ENCODE measurements at places on chromosomes 6 and 20.
A peak's percentile ranks its signal among the peaks of the same experiment; 100 is the strongest.

GRCh38 chr6:57123111-57123510 is 33.1 kb downstream of the ZNF451 start:
- no peak for DNase-seq

DNA sequence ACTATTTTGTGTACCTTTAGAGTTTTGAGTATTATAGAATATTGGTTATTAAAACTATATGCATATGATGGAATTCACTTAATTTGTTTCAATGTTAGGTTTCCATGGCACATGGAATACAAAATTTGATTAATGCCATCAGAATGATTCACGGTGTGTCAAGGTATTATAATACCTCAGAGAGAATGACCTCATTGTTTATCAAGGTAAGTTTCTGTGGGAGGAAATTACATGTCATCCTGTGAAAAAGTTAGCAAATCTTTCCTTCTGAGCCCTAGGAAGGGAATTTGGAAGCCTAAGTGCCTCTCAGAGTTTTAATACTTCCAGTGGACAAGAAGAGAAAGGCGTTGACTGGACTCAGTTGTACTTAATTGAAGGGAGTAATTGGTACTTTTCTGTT is 40.8 kb downstream of the DNAH8 start:
- DNase-seq = no peak

DNA sequence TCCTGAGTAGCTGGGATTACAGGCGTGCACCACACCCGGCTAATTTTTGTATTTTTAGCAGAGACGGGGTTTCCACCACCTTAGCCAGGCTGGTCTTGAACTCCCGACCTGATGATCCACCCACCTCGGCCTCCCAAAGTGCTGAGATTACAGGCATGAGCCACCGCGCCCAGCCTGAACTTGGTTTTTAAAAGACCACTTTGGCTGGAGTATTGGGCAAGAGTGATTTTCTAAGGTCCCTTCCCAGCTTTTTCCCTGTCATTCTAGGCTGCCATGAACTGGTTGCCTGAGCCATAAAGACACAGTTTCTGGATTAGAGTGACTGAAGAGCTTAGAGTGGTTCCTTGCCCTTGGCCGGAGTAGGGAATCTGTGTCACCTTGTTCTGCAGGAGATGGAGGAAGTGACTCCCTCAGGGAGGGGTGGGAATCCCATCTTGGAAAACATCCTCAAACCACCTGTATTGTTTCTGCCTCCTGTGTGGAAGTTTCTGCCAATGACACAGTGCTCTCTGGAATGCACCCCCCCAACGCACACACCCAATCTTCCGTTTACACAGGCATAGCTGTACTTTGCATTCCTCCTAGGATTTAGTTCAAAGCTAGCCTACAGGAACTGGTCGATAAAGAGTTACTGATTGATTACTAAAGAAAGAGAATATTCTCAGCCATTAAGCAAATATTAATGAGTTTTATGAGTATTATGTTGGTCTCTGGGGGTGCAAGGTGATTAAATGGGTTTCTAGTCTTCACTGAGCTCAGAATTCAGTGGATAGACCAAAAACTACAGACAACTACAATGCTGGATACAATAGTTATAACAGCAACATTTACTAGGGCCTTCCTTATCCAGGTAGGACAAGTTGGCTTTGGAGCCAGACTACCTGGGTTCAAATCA is 18.2 kb downstream of the BCL2L1 start:
- DNase-seq = peak; percentile 50

DNA sequence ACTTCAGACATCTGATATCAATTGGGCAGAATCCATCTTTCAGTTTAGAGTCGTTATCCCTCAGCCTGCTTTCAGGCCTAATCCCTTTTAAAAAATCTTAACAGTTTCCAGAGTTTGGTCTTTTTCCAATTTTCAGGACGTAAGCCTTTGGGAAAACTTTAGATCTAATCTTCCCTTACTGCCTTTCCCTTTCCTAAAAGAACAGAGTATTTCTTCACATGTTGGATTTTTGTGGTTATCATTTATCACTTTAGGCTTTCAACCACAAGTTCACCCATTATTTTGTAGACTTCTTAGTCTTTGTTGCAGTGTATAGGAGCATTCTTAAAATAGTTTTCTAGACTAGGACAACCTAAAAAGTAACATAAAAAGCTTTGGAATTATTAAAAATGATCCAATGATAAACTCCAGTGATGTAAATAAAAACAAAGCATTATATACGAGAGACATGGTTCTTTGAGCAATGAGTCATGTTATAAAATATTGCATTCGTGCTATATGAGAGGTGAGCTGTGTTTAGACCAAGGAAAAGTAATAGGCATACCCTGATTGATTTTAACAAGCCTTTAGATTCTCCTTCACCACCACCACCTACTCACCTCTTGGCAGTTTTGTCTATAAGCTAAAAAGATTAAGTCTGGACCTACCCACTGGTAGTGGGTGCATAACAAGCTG is 90.4 kb upstream of the MCHR2 start:
- DNase-seq = no peak

GRCh38 chr6:141986457-141986856 is 146.3 kb upstream of the GJE1 start:
- DNase-seq = no peak

DNA sequence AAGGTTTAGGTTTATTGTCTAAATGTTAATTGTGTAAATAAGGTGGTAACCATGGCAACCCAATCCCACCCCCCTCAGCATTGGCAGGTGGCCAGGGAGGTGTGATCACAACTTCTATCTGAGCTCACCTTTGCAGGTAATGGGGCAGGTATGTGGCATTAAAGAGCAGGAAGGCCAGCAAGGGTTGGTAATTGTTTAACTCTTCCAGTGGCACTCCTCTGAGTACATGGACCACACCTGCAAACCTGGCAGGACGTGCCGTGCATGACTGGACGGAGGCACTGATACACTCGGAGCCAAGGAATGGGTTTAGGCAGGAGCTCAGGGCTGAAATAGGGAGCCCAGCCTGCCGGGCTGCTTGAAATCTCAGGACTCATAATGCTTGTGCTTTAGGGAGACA is 107.0 kb upstream of the BMP2 start:
- DNase-seq = no peak

DNA sequence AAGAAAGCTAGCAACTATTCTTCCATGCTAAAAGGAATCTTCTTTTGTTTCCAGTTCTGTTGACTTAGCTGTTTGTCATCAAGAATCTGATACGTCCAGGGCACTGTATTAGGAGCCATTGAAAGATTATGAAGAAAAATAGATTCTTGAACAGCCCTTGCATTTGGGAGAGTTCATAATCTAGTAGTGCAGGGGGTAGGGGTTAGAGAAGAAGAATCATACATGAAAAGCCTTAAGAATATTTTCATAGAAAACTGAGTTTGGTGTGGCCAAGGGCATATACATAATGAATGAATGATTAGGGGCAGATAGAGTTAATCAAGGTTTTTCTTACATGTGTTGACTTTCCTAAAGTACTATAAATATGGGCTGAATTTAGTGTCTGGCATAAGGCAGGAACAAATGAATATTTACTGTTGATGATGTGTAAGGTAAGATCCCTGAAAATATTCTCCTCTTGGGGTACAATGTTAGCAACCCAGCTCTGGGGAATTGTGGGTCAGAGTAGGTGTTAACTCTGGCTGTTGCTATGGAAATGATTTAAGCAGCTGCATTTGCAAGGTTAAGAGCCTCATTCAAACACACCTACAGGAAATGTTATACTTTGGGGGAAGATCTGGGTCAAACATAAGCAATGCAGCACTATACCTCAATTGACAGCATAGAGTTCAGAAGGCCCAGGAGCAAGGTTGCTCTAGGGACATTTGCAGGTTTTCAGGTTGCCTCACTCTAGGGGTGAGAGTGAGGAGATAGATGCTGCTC is 667.3 kb upstream of the CITED2 start:
- no peak for DNase-seq

Measured in hematopoietic multipotent progenitor cell treated with erythropoietin and hydrocortisone succinate and interleukin-3 and kit ligand, for 17 days (in vitro differentiated cells).